Central memory CD4-positive, alpha-beta T cell (primary cell): ENCODE measurements at places on chromosomes 7 and 10.

DNA sequence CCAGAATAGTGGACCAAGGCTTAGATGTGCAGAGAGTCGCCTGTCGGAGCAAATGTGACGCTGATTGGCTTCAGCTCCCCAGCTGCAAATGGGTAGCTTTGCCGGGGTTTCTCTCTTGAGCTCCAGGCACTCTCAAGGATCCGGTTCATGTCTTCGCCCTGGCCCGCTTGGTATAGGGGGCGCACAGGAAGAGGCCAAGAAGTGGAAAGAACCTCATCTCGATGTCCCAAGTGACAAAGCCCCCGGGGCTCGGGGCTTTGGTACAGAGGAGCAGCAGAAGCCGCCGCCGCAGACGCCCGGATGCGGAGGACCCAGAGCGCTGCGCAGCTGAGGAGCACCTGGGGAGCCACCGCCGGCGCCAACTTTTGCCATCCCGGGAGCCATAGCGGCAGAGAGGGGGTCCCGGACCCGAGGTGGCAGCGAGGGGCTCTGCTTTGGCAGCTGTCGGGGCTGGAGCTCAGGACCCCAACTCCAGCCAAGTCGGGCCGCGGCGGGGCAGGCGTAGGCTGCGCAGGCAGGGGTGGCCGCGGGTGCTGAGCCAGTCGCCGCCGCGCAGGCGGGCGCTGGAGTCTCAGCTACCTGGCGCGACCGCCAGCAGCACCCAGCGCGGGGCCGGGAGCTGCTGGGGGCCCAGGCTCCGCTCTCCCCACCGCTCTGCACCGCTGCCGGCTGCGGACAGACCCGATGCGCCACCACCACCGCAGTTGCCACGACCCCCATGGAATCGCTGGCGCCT, 466.6 kb downstream of the XPNPEP1 start:
- DNase-seq: no peak

DNA sequence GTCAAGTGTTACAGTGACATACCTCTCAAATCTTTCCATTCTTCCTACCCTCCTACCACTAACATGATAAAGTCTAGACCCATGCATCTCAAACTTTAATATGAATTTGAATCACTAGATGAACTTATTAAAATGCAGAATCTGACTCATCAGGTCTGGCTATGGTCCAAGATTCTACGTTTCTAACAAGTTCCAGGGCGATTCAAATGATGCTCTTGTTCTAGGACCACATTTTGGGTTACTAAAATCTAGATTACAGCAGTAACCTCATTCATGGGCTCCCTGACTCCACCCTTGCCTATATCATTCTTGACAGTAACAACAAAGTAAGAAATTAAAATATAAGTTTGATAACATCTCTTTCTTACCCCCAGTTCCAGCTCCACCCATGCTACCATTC, 124.8 kb upstream of the LSM8 start:
- no peak for DNase-seq

- DNase-seq: no peak
These were observed 96.2 kb upstream of the AMPH start for GRCh38 chr7:38727184-38727940.

- no peak for DNase-seq
These were observed 716 bp downstream of the OGA start for GRCh38 chr10:101817337-101818118.

DNA sequence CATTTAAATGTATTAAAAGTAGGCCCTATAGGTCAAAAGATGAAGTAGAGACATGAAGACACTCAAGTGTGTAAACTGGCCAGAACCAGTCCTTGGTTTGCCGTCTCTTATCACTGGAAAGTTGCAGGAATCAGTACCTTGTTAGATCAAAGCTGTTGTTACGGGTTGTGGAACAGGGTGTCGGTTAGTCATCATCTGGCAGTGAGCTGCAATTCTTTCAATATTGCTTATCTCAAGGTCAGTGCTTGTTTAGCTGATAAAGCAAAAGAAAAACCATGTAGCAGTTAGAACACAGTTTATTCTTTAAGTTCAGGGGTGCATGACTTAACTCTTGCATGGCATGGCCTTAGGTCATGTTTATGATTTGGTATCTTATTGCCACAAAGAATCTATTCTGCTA, 10.0 kb upstream of the SLC13A1 start:
- DNase-seq: no peak
